ENCODE measurements at places on chromosomes 5 and 9. TPM values are rescaled to one million over a fixed set of nuclear protein-coding genes. Genes with fewer than 3 reads are reported as not detected.

DNA sequence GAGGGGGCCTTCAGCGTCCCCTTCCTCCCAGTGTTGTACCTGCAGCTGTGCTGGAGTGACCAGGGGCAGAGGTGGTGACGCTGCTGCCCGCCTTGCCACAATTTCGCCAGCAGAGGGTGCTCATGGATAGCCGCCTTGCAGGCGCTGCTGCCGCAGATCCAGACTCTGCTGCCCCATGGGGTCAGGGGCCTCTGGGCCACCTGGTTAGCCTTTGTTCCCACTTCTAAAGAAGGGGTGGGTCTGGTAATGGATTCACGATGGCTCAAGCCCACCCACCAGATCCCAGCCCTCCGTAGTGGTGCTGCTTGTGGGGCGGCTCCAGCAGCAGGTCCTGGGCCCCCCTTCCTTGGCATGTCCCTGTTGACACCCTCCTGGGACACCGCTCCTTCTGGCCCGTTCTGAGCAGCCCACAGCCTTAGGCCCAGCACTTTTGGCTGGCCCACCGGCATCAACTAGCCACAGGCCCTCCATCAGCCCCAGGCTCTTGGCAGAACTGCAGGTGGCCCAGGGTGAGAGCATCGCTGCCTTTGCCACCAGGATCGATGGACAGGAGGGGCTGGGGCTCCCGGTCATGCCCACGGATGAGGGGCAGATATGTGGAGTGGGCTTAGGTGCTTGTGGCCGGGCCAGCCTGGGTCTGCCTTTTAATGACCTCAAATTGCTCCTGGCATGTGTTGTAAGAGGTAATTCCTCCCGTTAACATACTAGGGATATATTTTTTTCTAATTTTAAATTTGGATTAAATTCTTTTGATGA lies 57.2 kb downstream of the COL5A1 start:
- no peak overlapping the region for H3K27ac ChIP-seq
- H3K27me3 ChIP-seq: no peaks in the 10 kb centered on the region
- no peak overlapping the region for H3K4me3 ChIP-seq
- no peaks in the 10 kb centered on the region for H3K36me3 ChIP-seq

Gene RNF20
- 48.1 TPM for total RNA-seq

- no peak overlapping the region for H3K27ac ChIP-seq
- H3K36me3 ChIP-seq: no peaks in the 10 kb centered on the region
- no peak for DNase-seq
- no peaks in the 10 kb centered on the region for H3K27me3 ChIP-seq
Measured at GRCh38 chr5:138989720-138990119, 114.6 kb upstream of the LRRTM2 start.

DNA sequence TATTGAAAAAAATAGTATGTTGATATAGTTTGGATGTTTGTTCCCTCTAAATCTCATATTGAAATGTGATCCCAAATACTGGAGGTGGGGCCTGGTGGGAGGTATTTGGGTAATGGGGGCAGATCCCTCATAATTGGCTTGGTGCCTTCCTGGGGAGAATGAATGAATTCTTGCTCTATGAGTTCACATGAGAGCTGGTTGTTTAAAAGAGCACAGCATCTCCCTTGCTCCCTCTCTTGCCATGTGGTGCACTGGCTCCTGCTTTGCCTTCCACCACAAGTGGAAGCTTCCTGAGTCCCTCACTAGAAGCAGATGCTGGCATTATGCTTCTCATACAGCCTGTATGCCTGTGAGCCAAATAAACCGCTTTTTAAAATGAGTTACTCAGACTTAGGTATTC lies 154.8 kb downstream of the ADAMTS6 start:
- no peaks in the 10 kb centered on the region for H3K4me1 ChIP-seq
- no peaks in the 10 kb centered on the region for H3K36me3 ChIP-seq
- H3K4me3 ChIP-seq: no peak overlapping the region
- DNase-seq: no peak
- H3K27ac ChIP-seq: no peak overlapping the region
- H3K27me3 ChIP-seq: no peaks in the 10 kb centered on the region

DNA sequence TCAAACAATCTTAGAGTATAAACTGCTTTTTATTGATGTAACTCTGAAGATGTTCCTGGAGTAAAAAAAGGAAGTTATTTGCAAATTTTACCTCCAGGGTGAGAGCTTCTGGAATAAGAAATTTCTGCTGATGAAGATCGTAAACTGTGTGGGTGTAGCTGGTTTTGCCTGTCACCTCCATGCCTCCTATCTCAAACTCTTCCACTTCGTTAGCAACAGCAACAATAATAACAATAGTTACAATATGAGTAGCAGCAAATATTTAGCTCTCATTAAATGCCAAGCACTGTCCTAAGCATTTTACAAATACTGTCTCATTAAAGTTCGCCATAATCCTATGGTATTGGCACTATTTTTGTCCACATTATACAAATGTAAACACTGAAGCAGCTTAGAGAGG lies 57.9 kb downstream of the GCNT1 start:
- no peak for DNase-seq
- no peak overlapping the region for H3K4me3 ChIP-seq
- no peaks in the 10 kb centered on the region for H3K27me3 ChIP-seq
- H3K36me3 ChIP-seq: no peaks in the 10 kb centered on the region
- H3K27ac ChIP-seq: no peak overlapping the region

Gene NMUR2
- total RNA-seq: not detected

Gene PCDHB4
- 6.2 TPM for total RNA-seq

Gene QRFP
- not detected for total RNA-seq

DNA sequence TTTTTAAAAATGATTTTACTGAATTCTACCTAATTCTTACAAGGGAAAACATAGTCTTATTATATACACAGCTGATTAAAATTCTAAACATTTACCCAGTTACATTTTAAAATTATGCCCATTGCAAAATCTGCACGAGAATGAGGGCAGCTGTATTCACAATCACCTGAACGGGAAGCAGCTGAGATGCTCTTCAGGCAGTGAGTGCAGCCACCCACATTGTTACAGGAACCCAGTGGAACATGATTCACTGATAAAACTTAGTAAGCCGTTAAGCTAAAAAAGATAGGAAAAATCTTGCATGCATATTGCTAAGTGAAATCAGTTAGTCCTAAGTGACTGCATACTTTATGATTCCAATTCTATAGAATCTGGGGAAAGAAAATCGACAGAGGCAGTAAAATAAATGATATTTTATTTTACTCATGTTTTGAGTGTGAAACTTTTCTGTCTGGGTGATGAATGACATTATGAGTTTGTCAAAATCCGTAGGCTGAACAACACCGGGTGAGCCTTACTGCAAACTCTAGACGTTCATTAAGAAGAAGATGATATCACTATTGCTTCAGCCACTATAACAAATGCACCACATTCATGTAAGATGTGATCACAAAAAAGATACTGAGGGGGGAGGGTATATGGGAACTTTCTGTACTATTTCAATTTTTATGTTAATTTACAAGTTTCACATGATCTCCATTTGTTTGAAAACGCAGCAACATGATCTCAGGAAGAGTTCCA lies 39.1 kb upstream of the FLT4 start:
- H3K27ac ChIP-seq: no peak overlapping the region
- H3K36me3 ChIP-seq: no peaks in the 10 kb centered on the region
- no peaks in the 10 kb centered on the region for H3K4me1 ChIP-seq
- H3K27me3 ChIP-seq: no peaks in the 10 kb centered on the region

Gene LHX3
- not detected for total RNA-seq

Gene AK3
- 39.4 TPM for total RNA-seq

Gene OMD
- 36.4 TPM for total RNA-seq

Gene OCLN
- total RNA-seq: 2.6 TPM

Gene ARHGEF37
- total RNA-seq: 18.0 TPM

DNA sequence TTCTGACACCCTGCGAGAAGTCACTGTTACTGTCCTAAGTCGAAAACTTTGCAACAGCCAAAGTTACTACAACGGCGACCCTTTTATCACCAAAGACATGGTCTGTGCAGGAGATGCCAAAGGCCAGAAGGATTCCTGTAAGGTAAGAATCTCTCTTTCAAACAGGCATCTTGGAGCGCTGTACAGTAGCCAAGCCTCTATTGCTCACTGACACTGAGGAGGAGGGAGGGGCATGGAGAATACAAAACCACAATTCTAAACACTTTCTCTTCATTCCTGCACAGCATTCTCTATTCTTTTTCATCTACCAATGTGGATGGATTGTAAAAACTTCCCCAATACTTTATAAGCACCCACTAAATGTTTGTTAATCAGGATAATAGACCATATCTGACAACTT lies 7.4 kb downstream of the GZMK start:
- H3K27ac ChIP-seq: no peak overlapping the region
- no peak overlapping the region for H3K4me3 ChIP-seq
- DNase-seq: no peak

DNA sequence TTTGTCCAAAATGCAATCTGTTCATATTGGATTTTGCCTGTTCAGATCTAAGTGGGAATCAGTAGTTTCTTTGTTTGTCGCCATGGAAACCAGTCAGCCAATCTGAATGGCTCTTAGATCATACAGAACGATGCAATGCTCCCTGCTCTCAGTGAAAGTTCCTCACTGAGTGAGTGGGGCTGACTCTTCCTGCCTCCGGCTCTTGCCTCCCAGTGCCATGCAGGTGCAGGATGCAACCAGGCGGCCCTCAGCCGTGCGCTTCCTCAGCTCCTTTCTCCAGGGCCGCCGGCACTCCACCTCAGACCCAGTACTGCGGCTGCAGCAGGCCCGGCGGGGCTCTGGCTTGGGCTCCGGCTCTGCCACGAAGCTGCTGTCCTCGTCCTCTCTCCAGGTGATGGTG lies at the start of gene PTPDC1:
Gene PTPDC1 (plus strand): TSS at position 151 of the 400 bp plus-strand sequence. CDS start 67 bp downstream, at position 218.
- H3K4me1 ChIP-seq: no peaks in the 10 kb centered on the region
- no peak within 1 kb of the TSS for H3K4me3 ChIP-seq
- H3K36me3 ChIP-seq: peaks cover 3% of the 10 kb centered on the region
- no peaks in the 10 kb centered on the region for H3K27me3 ChIP-seq
- DNase-seq: no peak
- H3K27ac ChIP-seq: no peak within 1 kb of the TSS

DNA sequence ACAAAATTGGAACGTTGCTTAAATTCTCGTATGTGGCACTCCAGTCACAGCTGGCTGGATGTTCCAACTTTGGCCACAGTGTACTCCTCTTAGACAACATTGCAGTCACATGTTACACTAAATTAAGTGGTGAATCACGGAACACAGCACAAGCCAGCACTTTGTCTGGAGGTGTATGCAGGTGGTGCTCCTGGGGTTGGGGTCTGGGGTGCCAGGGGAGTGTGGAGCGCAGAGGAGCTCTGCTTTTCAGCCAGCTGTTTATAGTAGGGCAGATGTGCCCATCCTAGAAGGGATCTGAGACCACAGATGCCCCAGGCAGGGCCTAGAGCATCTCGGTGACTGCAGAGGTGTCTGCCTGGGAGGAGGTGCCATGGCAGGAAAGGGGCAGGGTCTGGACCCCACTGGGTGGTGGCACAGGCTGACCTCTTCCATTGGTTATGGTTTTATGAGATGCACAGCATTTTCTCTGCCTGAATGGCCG lies 82.6 kb downstream of the WNK2 start:
- DNase-seq: no peak
- no peaks in the 10 kb centered on the region for H3K36me3 ChIP-seq
- no peak overlapping the region for H3K27ac ChIP-seq
- H3K4me1 ChIP-seq: no peaks in the 10 kb centered on the region
- no peaks in the 10 kb centered on the region for H3K27me3 ChIP-seq
- no peak overlapping the region for H3K4me3 ChIP-seq
